GM12891 (cell line): ENCODE measurements at places on chromosomes 2 and 18.

- no peak for DNase-seq
Observed at GRCh38 chr2:147910990-147911473, 66.2 kb downstream of the ACVR2A start.

DNA sequence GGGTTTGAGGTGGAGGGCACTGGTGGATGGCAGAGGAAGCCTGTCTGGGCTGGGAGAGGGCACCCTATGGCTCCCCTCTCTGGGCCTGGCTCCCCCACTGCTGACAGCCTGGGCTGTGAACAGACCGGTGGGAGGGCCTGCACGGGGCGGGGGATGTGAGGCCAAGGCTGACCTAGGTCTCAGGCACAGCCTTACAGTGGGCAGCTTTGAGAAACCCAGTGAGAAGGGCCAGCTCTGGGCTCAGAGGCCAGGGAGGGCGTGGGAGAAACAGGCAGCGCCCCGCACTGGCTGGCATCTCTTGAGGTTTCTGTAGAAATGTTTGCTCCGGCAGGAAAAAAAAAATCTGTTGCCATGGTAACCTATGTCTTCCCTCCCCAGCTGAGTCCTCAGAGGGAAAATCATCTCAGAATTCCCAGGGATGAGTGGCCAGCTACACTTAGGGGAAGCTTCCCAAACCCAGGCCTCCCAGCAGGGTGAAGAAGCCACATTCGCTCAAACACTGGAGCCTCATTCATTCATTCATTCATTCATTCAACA lies 71.7 kb upstream of the TAF1B start:
- no peak for DNase-seq

DNA sequence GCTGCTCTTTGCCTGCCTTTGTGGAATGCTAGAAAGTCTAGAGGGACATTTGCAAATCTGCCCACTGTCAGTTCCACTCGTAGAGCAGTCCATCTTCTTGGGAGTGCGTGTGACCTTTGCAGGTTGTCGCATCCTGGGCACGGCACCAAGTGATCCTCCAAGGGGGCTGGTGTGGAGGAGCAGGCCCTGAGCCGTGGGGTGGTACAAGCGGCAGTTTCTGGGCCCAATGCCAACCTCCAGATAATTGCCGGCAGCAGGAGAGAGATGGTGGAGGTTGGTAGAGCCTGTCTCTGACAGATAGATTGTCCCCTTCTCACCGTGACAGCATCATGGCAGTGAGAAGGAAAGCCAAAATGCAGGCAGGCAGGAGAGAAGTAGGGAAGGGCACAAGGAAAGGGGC lies 150.7 kb upstream of the SLC14A2 start:
- DNase-seq, result no peak

GRCh38 chr2:71604726-71605120 lies 151.4 kb downstream of the DYSF start:
- DNase-seq, result no peak

- no peak for DNase-seq
Observed at GRCh38 chr18:45920367-45920766, 46.8 kb downstream of the EPG5 start.

DNA sequence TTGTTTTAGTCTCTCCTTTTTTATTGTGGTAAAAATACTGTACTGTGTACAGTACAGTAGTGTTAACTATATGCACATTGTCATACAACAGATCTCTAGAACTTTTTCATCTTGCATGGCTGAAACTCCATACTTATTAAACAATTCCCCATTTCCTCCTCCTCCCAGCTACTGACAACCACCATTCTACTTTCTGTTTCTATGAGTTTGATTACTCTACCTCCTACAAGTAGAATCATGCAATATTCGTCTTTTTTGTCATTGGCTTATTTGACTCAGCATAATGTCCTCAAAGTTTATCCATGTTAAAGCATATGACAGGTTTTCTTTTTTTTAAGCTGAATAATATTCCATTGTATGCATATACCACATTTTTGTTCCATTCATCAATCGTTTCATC lies 338.2 kb downstream of the AGPS start:
- no peak for DNase-seq

- no peak for DNase-seq
Observed at GRCh38 chr18:69102959-69103358, 297.7 kb upstream of the DOK6 start.
